ENCODE measurements at places on chromosomes 3 and 15. TPM values are rescaled to one million over a fixed set of nuclear protein-coding genes. Genes with fewer than 3 reads are reported as not detected.

DNA sequence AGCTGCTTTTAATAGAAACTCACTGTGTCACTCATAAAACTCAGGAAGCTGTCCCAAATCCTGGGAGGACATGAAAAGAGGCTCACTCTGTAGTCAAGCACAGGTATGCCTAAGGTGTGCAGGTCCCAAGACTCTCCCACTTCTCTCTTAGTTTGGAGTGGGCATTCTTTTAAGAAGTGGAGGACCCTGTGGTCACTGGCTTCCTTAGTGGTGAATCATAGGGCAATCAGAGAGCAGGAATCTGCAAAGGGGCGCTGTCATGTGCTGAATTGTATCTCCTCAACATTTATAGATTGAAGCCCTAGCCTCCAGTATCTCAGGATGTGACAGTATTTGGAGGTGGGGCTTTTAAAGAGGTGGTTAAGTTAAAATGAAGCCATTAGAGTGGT is 47.2 kb upstream of the ZBTB38 start:
- no peak for DNase-seq

WNT5A gene
- 6.8 TPM for polyA plus RNA-seq

DNA sequence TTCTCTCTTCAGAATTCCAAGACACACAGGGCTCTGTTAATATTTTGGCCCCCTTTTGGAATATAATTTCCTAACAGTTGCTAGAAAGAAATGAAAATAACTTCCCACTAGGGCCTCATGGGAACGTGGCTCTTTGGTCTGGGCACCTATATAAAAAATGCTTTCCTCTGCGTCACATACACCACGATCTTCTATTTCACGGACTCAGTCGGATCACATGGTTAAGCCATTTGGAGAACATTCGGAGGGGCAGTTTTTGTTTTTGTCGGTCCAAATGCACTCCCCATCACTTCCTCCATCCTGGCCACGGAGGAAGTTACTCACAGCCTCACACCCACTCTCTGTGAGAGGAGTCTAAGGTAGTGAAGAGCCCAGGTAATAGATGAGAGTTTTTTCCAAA is 21.0 kb downstream of the TMEM44 start:
- DNase-seq = no peak

CSPG5 gene
- 0.19 TPM for polyA plus RNA-seq
